NCI-H82 (cell line): ENCODE measurements at places on chromosomes 1 and 21.
A peak's percentile ranks its signal among the peaks of the same experiment; 100 is the strongest.

- DNase-seq, result no peak
These were observed 149.8 kb downstream of the ZNF648 start for GRCh38 chr1:181911715-181912114.

- no peak for DNase-seq
These were observed 6.2 kb upstream of the RRP1 start for GRCh38 chr21:43783098-43783700.

GRCh38 chr1:114108751-114109255 is 44.9 kb downstream of the SYT6 start:
- DNase-seq, result no peak

- no peak for DNase-seq
These were observed 8.6 kb downstream of the ACOT7 start for GRCh38 chr1:6384962-6385361.

DNA sequence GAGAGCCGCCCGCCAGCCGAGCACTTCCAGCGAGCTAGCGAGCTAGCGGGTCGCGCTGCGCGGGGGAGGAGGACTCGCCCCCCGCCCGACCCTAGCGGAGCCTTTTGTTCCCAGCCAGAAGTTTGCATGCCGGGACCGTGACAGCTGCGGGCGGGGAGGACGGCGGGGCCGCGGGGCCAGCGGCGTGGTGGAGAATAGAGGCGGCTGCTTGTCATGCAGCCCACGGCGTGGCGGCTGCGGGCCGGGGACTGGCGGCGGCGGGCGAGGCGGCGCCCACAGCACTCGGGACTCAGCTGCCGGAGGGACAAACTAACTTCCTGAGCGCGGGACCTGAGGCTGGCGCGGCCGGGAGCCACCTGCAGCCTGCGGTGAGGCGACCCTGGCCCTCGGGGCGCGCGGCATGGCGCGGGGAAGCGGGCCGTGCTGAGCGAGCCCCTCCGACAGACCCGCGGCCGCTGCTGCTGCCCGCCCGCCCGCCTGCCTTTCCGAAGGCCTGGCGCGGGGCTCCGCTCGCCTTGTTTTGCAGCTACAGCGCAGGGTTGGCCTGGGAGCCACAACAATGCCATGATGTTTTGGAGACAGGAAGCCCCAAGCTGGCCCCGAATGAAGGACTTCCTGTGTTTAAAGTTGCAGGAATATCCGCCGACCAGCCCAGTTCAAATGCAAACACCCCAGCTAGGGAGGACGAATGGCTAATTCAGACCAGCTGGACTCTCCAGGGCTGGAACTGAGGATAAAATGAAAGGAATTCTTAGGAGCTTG is 82.2 kb upstream of the BMP8A start:
- peak; percentile 58 for DNase-seq

DNA sequence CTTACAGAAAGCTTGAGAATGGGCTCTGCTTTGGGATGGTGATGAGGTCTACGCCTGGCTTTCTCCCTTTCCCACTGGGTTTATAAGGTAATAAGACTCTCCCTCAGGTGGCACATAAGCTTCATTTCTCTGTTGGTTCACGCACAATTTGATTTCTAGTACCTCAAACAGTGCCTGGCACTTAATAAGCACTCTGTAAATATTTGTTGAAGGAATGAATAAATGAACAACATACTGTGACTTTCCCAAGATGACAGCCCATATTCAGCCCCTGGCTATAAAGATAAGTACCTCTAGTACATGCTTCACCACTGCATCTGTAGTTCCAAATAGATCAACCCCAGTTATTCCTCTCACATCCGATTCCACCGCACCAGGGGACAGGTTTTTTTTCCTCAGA is 17.8 kb downstream of the COPA start:
- DNase-seq, result no peak

GRCh38 chr1:53893999-53894636 is at the start of gene DIO1:
Gene DIO1, plus strand, starts transcription at chr1:53894187. Its CDS starts 24 bp downstream, at chr1:53894211.
- no peak for DNase-seq
